ENCODE measurements at places on chromosomes 6 and 20.

DNA sequence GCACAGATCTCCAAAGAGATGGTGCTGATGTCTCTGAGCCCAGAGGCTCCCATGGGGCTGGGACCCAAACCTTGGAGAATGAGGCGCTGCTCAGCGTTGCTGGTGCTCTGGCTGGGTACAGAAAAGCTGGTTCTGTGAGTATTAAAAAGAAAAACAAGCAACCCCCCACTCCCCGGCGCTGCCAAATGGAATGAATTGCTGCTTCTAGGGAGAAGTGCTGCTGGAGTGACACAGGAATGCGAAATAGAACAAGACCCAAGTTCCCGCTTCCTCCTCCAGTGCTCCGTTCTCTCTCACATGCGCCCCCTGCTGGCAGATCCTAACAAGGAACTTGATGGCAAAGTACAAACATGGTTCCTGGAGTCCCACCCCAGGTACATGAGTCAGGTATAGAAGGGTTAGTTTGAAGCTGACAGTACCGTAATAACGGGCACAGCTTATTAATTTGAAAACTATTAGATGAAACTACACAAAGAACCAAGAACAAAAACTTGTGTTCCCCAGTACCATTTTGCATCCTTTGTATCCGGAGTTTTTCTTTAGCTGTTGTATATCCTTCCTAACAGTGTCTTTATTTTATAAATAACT lies 2.1 kb upstream of the DDX27 start:
- peak; percentile 82 for DNase-seq

- DNase-seq = peak; percentile 61
These were observed 8.8 kb upstream of the PERP start for GRCh38 chr6:138115877-138116660.

- no peak for DNase-seq
These were observed 532.1 kb upstream of the CHD6 start for GRCh38 chr20:42150230-42150629.

- DNase-seq = no peak
These were observed 69.5 kb downstream of the ZFAND3 start for GRCh38 chr6:37889051-37889450.

DNA sequence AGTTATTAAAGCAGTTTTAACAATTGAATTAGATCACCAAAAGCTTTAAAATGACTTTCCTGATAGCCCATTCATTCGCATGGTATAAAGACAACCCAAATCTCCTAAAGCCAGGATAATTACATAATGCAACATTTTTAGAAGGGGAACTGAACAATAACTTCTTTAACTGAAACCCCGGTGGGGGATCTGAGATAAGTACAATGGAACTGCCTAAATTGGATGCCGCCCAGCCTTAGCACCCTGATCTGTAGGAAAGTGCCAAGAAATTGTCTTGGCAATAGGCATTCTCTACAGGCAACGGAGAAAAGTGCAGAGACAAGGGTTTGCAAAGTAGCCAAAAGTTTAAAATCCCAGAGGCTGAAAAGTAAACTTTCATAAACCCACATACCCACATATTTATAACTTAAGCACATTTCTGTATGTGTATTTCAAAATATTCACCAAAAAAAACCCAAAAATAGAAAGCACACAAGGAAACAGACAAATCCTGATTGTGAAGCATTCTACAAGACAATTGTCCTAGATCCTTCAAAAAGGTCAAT lies 98.8 kb upstream of the BEND6 start:
- no peak for DNase-seq

DNA sequence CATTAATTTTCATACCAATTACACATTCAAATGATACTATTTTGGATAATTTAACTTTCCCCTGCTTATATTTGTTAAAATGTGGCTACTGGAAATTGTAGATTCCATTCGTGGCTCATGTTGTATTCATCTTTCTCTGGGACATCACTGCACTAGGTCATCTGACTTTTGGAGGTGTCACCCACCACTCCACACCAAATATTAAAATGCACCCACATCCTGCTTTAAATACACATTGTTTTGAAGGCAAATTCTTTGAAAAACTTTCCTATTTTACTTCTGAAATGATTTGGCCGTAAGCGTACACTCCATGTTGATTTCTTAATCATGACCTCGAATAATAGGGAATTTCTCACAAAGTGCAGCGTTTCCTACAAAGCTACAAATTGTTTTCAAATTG lies 8.7 kb upstream of the RBM38 start:
- no peak for DNase-seq

- no peak for DNase-seq
These were observed at the start of gene CFB for GRCh38 chr6:31945507-31946369. Gene CFB, plus strand, starts transcription at chr6:31946095. Its CDS starts 127 bp downstream, at chr6:31946222.

- no peak for DNase-seq
These were observed 25.5 kb downstream of the PDE10A start for GRCh38 chr6:165637586-165637985.

DNA sequence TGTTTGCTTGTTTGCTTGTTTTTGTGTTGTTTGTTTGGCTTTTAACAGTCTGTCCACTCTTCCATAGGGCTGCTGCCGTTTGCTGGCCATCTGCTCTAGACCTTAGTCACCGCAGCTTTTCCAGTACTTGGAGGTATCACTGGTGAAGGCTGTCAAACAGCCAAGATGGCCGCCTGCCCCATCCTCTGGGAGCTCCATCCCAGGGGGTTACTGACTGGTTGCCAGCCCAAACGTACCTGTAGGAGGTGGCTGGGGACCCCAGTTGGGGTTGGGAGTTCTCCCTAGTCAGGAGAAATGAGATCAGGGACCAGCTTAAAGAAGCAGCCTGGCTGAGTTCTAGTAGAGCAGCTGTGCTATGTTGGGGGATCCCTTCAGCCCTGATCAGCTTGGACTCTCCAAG lies 418.4 kb downstream of the KHDRBS2 start:
- DNase-seq = no peak

DNA sequence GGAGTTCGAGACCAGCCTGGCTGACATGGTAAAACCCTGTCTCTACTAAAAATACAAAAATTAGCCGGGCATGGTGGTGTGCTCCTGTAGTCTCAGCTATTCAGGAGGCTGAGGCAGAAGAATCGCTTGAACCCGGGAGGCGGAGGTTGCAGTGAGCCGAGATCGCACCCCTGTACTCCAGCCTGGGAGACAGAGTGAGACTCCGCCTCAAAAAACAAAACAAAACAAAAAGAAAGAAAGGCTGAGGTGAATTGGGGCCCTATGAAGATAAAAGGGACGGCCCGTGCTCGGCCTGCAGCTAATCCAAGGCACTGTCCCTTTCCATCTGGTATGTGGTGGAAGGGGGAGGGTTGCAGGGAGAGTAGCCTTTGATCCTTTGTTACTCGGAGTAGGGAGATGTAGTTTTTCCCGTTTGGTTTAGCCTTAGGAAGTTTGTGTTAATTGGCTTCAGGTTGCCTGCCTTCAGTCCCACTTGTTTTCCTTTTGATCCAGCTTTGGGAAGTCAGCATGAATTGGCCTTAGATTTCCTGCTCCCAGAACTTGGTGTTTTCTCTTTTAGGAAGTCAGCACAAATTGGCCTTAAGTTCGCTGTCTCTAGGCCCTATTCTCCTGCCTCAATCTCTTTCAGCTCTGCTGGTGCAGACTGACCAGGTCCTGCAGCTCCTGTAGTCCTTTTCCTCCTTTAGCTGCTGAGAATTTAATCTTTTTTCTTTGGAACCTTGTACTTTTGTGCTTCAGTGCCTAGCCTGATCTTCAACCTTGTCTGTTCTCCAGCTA lies 36.1 kb upstream of the PAQR8 start:
- no peak for DNase-seq

DNA sequence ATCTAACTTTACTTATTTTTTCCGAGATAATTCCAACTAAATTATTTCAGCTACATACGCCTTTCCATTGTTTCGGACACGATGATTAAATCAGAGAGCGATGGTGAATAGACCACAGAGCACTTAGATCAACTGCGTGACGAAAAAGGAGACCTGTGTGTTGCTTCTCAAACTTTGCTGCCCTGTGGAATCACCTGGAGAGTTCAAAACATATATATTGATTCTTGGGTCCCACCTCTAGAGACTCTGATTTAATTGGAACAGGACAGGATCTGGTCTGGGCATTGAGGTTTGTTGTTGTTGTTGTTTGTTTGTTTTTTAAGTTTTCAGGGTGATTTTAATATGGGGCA lies 401 bp upstream of the TNFRSF21 start:
- DNase-seq = no peak

DNA sequence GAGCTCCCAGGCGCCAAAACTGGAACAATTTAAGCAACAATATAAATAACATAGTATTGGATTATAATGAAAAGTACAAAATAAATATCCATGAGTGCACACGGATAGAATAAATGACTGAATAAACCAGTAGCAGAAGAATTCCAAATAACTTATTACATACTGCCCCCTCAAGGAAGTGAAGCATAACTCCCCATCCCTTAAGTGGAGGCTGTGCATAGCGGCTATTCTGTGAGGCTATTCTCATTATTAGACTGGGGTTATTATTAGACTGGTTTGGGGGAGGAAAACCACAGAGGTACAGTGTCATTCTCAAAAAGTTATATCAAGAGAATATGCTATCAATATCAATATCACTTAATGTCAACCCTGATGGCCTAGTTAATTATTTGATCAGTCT lies 94.4 kb upstream of the SIRPA start:
- no peak for DNase-seq

DNA sequence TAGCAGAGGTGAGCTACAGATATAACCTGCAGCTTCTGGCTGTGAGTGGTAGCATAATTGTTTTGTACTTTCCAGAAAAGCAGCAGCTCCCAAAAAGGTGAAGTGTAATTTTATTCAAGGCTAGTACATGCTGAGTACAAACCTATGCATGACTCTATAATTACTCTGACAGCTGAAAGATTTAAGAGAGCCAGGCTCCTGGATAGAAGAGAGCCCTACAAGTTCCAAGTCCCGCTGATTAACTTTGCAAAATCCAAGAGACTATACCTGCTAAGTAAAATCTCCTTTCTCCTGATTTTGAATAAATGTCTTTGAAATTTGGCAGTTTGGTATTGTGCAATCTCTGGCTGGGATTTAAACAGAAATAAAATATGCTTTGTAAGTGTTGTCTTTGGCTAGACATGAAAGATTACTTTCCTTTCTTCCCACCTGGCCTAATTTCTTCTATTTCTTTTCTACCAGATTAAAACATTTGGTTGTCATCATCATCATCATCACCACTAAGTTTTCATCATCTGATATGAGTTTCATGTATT lies 79.5 kb downstream of the CTNNBL1 start:
- DNase-seq = no peak

- peak; percentile 62 for DNase-seq
These were observed 264.3 kb upstream of the PLN start for GRCh38 chr6:118283766-118284165.

DNA sequence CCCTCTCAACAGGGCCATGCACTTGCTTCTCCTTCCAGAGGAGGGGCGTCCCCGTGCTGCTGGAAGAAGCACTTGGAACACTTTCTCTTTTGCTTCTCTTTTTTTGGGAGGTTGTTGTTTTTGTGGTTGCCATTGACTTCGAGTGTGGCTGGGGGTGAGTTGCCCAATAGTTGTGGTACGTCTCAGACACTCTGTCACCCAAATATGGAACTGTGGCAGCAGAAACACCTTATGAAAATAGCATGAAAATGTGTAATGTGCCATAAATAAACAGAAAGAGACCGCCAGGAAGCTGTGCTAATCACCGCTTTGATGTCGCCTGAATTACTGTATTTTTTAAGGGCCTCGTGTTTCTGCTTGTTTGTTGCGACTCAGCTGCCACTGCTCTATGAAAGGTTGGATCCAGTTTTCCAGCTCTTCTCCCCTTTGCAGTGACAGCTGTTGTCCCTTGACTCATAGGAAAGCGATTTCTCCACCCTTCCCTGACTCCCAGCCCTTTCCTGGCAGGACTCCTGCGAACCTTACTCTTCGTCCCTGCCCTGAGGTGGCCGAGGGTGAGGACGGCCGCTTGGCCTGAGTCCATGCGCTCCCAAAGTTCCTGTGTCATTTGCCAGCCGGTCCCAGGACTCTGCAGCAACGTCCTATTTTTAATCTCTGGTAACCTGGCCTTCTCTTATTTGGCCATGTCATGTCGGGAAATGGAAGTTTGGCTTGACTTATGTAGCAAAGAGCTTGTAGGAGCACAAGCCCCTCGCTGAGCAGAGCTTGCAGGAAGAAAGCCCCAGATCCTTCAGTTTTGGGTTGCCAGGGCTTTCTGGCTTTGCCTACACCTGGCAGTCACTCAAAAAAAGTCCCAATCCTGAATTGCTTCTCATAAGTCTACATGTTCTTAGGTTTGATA lies 694.6 kb downstream of the QKI start:
- no peak for DNase-seq

Measured in NCI-H510A treated with DMSO at 0.1 percent for 48 hours (cell line).